ENCODE measurements at places on chromosomes 1 and 21. TPM values are rescaled to one million over a fixed set of nuclear protein-coding genes. Genes with fewer than 3 reads are reported as not detected.

- no peak for DNase-seq
Observed at GRCh38 chr1:27402349-27402754, 9.9 kb downstream of the GPR3 start.

GRCh38 chr1:230091473-230092231 is 24.6 kb downstream of the GALNT2 start:
- DNase-seq, result no peak

GRCh38 chr1:21930629-21931170 is 6.4 kb downstream of the HSPG2 start:
- no peak for DNase-seq

- DNase-seq, result no peak
Observed at GRCh38 chr1:178091986-178092745, 1.7 kb upstream of the RASAL2 start.

Gene S100A7
- total RNA-seq, result not detected

Gene TTC34
- 0.56 TPM for total RNA-seq

Gene THRAP3
- 142 TPM for total RNA-seq

GRCh38 chr1:111856411-111857185 is 100.9 kb downstream of the DDX20 start:
- no peak for DNase-seq

- no peak for DNase-seq
Observed at GRCh38 chr1:50812346-50812745, 147.7 kb downstream of the FAF1 start.

Gene CDCA8
- 7.7 TPM for total RNA-seq

Gene MASP2
- total RNA-seq, result 0.48 TPM

DNA sequence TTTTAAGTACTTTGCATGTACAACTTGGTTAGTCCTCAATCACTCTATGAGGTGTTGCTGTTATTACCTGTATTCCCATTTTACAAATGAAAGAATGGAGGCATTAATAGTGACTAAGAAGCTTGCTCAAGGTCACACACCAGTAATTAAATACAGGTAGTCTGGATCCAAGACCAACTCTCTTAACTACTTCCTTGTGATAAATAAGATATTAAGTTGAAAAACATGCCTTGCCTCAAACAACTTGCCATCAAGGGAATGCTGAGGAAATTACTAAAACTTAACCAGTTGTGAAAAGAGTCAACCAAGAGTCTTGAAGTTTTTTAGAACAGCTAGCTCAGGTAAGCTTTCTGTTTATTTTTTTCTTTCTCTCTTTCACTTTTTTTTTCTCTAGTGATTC is 21.0 kb upstream of the LAMC1 start:
- DNase-seq, result no peak

GRCh38 chr1:114104949-114105348 is 48.7 kb downstream of the SYT6 start:
- DNase-seq, result no peak

Gene UBE2G2
- total RNA-seq, result 144 TPM

GRCh38 chr1:102836991-102837390 is 271.3 kb downstream of the COL11A1 start:
- DNase-seq, result no peak

DNA sequence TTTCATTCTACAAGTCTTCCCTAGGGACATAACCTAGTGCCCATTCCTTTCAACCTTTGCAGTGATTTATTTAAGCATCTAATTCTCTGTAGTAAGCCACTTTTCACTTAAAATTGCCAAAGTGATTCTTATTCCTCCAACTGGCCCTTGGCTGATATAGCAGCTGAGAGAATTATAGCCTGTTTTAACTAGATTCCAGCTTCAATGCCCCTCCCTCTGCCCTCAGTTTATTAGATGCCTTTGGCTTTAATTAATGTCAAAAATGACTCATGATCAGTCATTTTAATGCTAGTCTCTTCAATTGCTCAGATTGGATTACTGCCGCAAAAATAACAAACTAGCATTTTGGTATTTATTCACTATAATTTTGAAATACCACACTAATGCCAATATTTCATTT is 145.4 kb upstream of the KCTD3 start:
- DNase-seq, result no peak

Gene GUCA2B
- not detected for total RNA-seq

DNA sequence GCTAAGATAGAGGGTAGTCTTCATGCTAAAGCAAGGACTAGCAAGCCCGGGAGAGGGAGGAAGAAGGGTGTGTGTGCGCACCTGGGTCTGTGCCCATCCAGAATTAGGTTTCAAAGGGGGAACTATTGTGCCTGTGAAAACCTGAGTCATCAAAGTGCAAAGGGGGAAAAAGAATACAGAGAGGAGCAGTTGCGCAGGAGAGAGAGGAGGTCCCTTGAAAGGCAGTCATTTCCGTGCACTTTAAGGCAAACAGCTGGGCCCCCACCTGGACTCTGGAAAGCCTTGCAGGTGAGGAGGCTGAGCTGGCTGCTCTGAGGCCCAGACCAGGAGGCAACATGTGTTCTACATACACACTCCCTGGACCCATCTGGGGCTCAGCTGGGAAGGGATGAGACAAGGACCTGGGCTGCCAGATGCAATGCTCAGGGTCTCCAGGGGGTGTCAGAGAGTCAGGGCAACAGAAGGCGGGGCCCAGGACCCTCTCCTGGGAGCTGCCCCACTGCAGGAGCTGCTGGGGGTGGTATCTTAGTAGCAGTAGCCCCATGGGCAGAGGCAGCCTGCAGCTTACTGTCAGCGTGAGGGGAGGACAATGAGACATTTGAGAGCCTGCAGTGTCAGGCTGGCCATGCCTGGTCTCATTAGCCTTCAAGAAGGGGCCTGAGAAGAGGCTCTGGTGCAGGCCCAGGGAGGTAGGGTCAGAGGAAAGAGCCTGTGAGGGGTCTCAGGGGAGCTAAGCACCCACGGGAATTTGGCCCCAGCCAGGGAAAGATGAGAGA is 14.3 kb downstream of the PROK1 start:
- DNase-seq, result no peak

DNA sequence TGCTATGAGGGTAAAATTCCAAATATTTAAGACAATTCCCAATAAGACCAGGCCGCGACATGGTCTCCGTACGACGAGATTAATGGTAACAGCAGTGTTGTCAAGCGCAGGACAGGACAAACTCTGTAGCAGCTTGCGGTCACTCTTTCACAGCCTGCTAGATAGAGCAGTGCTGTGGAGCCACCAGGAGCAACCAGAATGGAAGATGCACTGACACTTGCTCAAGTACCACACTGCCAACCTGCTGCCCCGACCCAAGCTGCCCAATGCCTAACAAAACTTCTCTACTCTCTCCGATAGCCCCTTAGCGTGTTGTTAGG is 636 bp downstream of the WARS2 start:
- DNase-seq, result no peak

DNA sequence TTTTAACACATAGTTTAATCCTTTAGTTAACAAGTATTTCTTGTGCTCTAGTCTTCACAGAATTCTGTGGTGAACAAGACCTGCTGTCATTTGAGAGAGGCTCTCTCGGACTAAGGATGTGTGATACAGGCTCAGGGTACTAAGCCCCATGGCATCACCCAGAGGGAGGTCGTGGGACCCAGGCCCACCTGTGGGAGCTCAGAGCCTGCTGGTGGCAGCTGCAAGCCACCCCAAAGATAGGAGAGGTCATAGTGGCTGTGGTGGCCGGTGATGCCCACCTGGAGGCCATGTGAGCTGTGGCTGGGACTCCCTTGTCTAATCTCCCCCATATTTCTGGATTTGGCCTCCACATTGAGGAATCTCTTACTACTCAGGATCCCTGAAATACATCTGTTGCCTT is 22.0 kb downstream of the NENF start:
- no peak for DNase-seq
